ENCODE measurements at places on chromosomes 2 and 18.
A peak's percentile ranks its signal among the peaks of the same experiment; 100 is the strongest.

GRCh38 chr2:31859959-31860358, 150.8 kb downstream of the MEMO1 start:
- no peak overlapping the region for H3K4me3 ChIP-seq
- no peaks in the 10 kb centered on the region for H3K36me3 ChIP-seq
- H3K4me1 ChIP-seq: peaks cover 4% of the 10 kb centered on the region
- no peak overlapping the region for H3K27ac ChIP-seq
- H3K27me3 ChIP-seq: no peaks in the 10 kb centered on the region

DNA sequence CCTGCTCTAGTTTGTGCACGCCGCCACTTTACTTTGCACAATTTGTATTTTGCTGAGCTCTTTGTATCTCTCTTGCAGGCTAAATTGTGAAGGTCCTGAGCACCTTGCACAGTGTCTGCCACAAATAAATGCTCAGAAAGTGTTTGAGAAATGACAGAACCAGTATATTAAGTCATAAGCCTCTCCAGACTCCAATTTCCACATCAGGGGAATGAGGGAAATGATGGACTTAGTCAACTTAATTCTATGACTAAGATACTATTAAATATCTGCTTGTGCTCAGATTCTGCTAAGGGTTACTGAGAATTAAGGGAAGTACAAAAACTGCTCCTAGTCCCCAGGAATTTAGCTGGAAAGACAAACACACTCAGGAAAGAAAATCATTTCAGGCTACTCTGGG, 239.1 kb upstream of the SLC14A2 start:
- peaks cover 9% of the 10 kb centered on the region for H3K4me1 ChIP-seq
- H3K27ac ChIP-seq: no peak overlapping the region
- H3K36me3 ChIP-seq: no peaks in the 10 kb centered on the region
- DNase-seq: no peak
- no peak overlapping the region for H3K4me3 ChIP-seq

- no peak for DNase-seq
- H3K4me3 ChIP-seq: no peak overlapping the region
- no peaks in the 10 kb centered on the region for H3K27me3 ChIP-seq
- H3K36me3 ChIP-seq: no peaks in the 10 kb centered on the region
- no peak overlapping the region for H3K27ac ChIP-seq
- H3K4me1 ChIP-seq: peaks cover 15% of the 10 kb centered on the region
These were observed 47.4 kb upstream of the DSG1 start for GRCh38 chr18:31270578-31270977.

DNA sequence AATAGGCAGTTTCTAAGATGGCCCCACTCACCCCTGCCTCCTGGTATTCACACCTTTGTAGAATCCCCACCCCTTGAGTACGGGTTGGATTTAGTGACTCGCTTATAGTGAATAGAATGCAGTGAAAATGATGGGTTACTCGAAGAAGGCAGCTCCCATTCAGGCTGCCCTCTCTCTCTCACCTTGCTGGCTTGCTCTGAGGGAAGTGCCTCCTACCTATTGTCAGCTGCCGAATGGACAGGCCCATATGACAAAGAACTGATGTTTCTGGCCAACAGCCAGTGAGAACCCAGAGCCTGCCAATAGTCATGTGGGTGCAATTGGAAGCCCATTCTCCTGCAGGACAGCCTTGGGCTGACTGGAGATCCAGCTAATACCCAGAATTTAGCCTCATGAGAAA, 22.1 kb upstream of the RNF103 start:
- no peaks in the 10 kb centered on the region for H3K36me3 ChIP-seq
- no peak overlapping the region for H3K4me3 ChIP-seq
- no peaks in the 10 kb centered on the region for H3K27me3 ChIP-seq

DNA sequence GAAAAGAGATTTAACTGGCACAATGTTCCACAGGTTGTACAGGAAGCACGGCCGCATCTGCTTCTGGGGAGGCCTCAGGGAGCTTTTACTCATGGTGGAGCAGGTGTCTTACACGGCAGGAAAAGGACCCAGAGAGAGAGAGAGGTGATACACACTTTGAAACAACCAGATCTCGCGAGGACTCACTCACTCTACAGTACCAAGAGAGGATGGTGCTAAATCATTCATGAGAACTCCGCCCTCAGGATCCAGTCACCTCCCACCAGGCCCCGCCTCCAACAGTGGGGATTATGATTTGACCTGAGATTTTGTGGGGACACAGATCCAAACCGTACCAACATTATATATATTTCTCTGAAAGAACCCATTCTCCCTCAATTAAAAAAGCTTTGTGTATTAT, 79.7 kb upstream of the DOCK10 start:
- no peak overlapping the region for H3K4me3 ChIP-seq
- H3K27me3 ChIP-seq: no peaks in the 10 kb centered on the region
- no peaks in the 10 kb centered on the region for H3K36me3 ChIP-seq
- no peak for DNase-seq
- no peaks in the 10 kb centered on the region for H3K4me1 ChIP-seq
- no peak overlapping the region for H3K27ac ChIP-seq

DNA sequence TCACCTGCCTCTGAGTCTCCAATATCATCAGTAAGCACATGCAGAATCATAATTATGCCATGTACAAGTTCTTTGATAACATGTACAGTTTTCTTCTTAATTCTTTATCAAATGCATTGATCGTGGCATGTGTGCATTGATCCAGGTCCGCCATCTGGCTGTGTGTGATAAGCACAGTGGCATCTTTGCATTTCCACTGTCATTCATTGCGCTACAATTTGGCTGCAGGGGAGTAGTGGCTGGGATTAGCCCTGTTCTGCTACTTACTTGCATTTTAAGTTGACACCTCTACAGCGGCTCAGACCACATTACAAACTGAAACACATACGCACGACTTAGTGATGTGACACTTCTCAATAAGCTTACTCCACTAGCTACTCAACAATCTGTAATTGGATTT, 83.6 kb upstream of the OTX1 start:
- no peaks in the 10 kb centered on the region for H3K27me3 ChIP-seq
- DNase-seq: no peak
- no peaks in the 10 kb centered on the region for H3K36me3 ChIP-seq
- H3K27ac ChIP-seq: no peak overlapping the region
- peaks cover 9% of the 10 kb centered on the region for H3K4me1 ChIP-seq
- H3K4me3 ChIP-seq: no peak overlapping the region

DNA sequence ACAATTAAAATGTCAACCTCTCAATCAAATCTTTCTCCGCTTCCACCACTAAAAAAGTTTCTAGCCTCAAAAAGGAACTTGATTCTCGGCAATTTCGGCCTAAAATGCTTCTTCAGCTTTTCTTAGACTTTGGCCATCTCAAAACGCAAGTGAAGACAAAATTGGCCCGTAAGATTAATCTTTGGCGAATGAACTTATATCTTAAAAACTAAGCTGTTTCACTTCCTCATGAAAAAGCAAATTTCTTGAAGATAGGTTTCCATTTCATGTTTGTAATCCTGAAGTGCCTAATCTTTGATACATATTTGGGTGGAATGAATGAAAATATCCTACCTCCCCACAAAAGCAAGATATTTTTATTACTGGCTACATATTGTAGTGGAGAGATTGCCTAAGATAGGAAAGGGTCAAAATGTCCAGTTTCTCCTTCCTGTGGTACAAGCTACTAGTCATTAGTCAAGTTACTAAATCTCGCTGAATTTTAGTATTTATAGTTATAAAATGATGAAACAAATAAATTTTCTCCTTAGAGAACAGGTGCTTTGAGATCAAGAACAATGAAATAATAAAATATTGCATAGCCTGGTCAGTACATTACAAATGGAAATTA, 85.4 kb upstream of the ZEB2 start:
- H3K27me3 ChIP-seq: no peaks in the 10 kb centered on the region
- no peak for DNase-seq
- no peak overlapping the region for H3K4me3 ChIP-seq
- no peak overlapping the region for H3K27ac ChIP-seq
- no peaks in the 10 kb centered on the region for H3K36me3 ChIP-seq

GRCh38 chr2:68388772-68389171, 23.7 kb downstream of the PLEK start:
- H3K27ac ChIP-seq: no peak overlapping the region
- no peaks in the 10 kb centered on the region for H3K27me3 ChIP-seq
- no peak for DNase-seq
- no peaks in the 10 kb centered on the region for H3K36me3 ChIP-seq

DNA sequence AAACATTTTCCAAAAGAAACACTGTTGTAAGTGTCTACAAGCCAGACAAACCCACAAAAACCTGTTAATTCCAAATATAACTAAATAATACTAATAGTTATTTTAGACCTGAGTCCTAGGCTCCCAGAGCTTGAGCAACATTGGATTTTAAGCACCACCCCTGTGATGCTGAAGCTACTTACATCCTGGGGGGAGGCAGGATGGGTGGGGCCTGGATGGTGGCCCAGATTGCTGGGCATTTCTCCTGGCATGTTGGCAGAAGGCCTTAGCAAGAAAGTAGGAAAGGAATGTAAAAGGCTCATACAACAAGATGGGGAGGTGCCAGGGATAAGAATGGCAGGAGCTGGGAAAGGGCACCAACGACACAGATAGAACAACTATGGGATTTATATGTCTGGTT, 50.7 kb upstream of the OTX1 start:
- no peak overlapping the region for H3K4me3 ChIP-seq
- H3K36me3 ChIP-seq: peaks cover 8% of the 10 kb centered on the region
- no peaks in the 10 kb centered on the region for H3K27me3 ChIP-seq
- DNase-seq: no peak
- H3K4me1 ChIP-seq: peaks cover 1% of the 10 kb centered on the region

DNA sequence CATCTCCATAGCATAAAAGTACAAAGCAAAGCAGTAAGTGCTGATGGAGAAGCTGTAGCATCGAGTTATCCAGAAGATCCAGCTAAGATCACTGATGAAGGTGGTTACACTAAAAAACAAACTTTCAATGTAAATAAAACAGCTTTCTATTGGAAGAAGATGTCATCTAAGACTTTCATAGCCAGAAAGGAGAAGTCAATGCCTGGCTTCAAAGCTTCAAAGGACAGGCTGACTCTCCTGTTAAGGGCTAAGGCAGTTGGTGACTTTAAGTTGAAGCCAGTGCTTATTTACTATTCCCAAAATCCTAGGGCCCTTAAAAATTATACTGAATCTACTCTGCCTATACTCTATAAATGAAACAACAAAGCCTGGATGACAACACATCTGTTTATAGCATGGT, 44.0 kb downstream of the METTL8 start:
- no peak overlapping the region for H3K27ac ChIP-seq
- H3K36me3 ChIP-seq: no peaks in the 10 kb centered on the region
- peaks cover 9% of the 10 kb centered on the region for H3K4me1 ChIP-seq
- DNase-seq: no peak

DNA sequence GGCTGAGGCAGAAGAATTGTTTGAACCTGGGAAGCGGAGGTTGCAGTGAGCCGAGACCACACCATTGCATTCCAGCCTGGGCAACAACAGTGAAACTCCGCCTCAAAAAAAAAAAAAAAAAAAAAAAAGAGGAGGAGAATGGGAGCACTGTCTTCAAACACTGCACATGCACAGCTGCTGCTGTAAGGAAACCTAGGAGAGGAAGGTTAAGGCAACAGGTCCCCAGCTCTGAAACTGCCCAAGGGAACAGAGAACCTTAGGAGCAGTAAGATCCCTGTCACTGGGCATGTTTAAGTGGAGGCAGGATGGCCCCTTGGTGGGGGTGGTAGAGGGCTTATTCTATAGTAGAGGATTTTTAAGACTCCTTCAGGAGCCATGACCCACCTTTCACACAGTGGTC, 111.2 kb downstream of the CLIP4 start:
- H3K4me3 ChIP-seq: no peak overlapping the region
- no peak overlapping the region for H3K27ac ChIP-seq
- DNase-seq: no peak
- H3K4me1 ChIP-seq: no peaks in the 10 kb centered on the region

DNA sequence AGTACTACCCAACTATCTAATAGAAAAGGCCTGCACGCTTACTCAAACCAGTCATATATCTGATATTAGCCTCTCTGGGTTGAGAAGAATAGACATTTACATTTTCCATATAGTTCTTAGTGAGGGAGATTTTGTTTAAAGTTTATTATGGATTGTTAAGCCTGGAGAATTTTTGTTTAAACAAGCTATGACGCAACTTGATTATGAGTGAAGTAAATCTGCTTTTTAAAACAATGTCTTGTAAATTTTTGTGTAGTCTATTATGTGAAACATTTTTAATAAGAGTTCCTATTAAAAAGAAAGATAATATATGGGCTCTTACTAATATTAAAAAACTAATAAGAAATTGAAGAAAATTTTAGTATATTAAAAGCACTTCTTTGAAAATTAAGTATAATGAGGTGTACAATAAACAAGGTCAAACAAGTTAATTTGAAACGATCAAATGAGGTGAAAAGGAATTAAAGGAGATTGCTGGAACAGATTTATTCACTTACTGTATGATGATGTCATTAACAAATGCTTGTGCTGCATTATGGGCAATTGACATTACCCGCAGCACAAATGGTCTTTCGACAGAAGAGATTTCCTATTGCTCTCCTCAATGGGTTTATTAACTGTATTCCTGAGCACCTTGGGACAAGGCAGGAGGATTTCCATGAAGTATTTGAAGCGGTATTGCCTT, 229.2 kb upstream of the SMIM21 start:
- no peaks in the 10 kb centered on the region for H3K36me3 ChIP-seq
- no peaks in the 10 kb centered on the region for H3K4me1 ChIP-seq
- no peak overlapping the region for H3K27ac ChIP-seq
- no peak overlapping the region for H3K4me3 ChIP-seq
- DNase-seq: no peak

DNA sequence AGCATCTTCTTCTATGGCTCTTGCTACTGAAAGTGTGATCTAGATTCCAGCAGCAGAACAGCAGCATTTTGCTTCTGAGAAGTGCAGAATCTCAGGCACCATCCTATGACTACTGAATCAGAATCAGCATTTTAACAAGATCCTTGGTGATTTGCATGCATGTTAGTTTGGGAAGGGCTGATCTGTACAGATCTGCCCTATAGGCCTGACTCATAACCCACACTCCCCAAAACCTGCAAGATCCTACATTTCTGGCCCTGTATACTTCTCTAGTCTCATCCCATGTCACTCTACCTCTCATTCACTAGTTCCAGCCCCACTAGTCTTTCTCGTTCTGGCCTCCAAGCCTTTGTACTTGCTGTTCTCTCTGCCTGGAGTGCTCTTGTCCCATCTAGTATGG, 15.7 kb upstream of the DARS1 start:
- H3K27me3 ChIP-seq: no peaks in the 10 kb centered on the region
- peaks cover 5% of the 10 kb centered on the region for H3K4me1 ChIP-seq
- DNase-seq: no peak
- no peak overlapping the region for H3K27ac ChIP-seq
- no peaks in the 10 kb centered on the region for H3K36me3 ChIP-seq
- no peak overlapping the region for H3K4me3 ChIP-seq

- DNase-seq: peak; percentile 94
- H3K27me3 ChIP-seq: no peaks in the 10 kb centered on the region
- H3K27ac ChIP-seq: no peak overlapping the region
- no peak overlapping the region for H3K4me3 ChIP-seq
- H3K36me3 ChIP-seq: no peaks in the 10 kb centered on the region
- no peaks in the 10 kb centered on the region for H3K4me1 ChIP-seq
These were observed 409.2 kb upstream of the HS6ST1 start for GRCh38 chr2:128727914-128728313.
